Epithelial cell of esophagus (primary cell): ENCODE measurements at places on chromosomes 5 and 9.

- no peak for DNase-seq
Measured at GRCh38 chr9:134809292-134809691, 71.3 kb upstream of the FCN2 start.

DNA sequence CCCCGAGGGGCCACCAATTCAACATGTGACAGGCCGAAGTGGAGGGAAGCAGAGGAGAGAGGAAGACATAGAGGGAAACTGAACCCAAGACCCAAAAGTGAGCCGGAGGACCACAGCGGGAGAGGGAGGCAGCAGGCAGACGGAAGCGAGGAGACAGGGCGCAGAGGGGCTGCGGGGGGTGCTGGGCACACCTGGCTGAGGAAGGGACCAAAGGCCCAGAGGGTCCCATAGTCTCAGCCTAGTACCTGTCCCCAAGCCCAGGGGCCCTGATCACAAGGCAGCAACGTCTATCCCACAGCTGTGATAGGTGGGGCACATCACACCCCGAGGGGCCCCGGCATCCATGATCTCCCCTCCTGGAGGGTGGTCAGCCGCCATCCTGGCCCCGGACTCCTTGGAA, 7.1 kb upstream of the RALGDS start:
- no peak for DNase-seq

DNA sequence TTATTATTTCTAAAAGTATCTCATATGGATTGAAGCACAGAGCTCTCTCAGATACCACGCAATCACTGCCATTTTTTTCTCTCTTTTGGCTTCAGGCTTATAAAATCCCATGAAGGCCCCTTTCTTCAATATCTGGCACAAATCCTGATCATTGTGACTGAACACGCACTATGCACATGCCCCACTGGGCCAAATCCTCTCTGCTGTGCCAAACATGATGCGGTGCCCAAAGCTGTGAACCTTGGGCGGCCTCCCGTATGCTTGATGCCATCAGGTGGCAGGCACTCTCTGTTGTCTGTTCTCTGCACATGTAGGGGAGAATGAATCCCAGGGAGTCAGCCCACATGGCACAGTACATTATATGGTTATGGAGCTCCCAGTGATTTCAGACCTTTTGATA, 375.0 kb upstream of the RGMB start:
- DNase-seq, result no peak

GRCh38 chr9:137488327-137488653, 29.2 kb upstream of the NSMF start:
- DNase-seq, result no peak

DNA sequence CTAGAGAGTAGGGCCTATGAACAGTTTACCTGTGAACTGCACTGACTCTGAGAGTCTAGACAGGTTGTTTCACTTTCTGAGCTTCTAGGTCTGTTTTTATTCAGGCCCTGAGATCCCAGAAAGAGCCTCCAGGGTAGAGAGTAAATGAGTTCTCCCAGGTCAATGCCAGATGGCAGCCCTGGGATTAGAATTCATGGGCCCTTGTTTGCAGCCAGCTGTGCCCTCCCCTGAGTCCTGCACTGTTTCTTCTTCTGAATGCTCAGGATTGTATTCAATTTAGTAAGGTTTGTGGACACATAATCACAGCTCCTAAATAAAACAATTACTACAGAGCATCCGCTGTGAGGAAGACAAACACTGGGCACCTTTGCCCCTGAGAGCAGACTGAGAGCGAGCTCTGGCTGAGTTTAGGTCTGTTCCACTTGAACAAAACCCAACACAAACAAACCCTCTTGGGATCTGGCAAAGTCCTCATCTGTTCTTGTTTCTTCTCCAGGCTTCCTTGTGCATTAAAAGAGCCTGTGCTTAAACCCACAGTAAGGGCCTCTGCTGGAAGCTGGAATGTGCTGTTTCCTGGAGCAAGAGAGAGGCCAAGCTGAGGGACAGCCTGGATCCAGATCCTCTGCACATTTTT, 29.9 kb downstream of the FAM219A start:
- DNase-seq, result no peak
